ENCODE measurements at places on chromosomes 12 and 14.
A peak's percentile ranks its signal among the peaks of the same experiment; 100 is the strongest.

- DNase-seq, result no peak
Observed at GRCh38 chr12:39621670-39622069, 2.1 kb upstream of the ABCD2 start.

GRCh38 chr12:49556391-49557186 lies 11.4 kb downstream of the MCRS1 start:
- no peak for DNase-seq

GRCh38 chr14:64423987-64424386 lies 35.8 kb downstream of the MTHFD1 start:
- DNase-seq, result no peak

GRCh38 chr12:107600581-107601144 lies 84.9 kb upstream of the PWP1 start:
- peak; percentile 83 for DNase-seq

DNA sequence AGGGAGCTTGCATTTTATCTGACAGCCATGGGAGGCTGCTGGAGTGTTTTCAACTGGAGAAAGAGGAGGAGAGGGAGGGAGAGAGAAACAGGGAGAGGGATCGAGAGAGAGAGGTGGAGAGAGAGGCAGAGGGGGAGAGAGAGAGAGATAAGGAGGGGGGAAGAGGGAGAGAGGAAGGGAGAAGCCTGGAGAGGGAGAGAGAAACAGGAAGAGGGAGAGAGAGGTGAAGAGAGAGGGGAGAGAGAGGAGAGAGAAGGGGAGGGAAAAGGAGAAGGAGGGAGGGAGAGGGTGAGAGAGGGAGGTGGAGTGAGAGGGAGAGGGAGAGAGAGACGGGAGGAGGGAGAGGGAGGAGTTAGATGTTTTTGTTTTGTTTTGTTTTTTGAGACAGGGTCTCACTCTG lies 45.6 kb downstream of the DNAH10 start:
- DNase-seq, result no peak

GRCh38 chr14:31561155-31561846 lies at the start of gene NUBPL:
TSS of gene NUBPL (plus strand) at chr14:31561404. CDS start at chr14:31561440, 36 bp downstream.
- DNase-seq, result peak; percentile 94

DNA sequence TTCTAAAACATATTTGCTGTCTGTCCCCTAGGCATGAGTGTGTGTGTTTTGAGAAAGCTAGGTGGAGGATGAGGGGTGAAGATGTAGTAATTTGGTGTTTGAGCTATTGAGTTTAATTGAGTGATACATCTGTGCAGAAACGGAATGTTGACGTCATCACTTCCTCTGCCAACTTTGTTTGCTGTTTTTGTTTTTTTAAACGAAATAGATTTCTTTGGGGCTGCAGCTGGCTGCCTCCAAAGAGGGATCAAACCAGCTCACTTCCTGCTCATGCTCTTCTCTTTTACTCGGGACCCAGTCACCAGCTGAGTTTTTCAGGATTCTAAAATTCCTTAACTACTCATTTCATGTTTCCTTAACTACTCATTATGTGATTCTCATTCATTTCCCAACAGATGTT lies 19.5 kb upstream of the CRACR2A start:
- no peak for DNase-seq
